ENCODE measurements at places on chromosomes 3 and 15. TPM values are rescaled to one million over a fixed set of nuclear protein-coding genes. Genes with fewer than 3 reads are reported as not detected.

FAM81A gene
- total RNA-seq = 9.7 TPM

CCDC33 gene
- total RNA-seq = not detected

DNA sequence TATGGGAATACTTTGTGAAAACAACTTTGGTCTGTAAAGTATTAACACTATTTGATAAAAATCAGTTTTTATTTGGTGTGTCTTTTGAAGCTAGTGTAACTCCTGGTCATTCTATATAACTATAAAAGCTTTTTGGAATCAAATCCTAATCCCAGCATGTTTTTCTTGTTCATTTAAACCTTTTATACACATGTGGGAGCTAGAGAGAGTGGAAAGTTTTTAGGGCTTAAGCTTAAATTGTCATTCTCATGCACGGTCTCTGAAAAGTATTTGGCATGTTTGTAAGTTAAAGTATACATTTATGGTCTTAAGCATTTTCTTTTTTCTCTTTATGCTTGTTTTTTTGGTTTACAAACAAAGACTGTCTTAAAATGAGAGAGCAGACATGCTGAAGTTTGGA lies 83.4 kb upstream of the RARB start:
- DNase-seq = no peak

GRCh38 chr15:71071529-71071928 lies 43.7 kb upstream of the THSD4 start:
- DNase-seq = no peak

COMMD4 gene
- 84.9 TPM for total RNA-seq

UBA7 gene
- 90.3 TPM for total RNA-seq

- no peak for DNase-seq
These were observed 73.0 kb downstream of the ISG20 start for GRCh38 chr15:88711806-88712205.

DNA sequence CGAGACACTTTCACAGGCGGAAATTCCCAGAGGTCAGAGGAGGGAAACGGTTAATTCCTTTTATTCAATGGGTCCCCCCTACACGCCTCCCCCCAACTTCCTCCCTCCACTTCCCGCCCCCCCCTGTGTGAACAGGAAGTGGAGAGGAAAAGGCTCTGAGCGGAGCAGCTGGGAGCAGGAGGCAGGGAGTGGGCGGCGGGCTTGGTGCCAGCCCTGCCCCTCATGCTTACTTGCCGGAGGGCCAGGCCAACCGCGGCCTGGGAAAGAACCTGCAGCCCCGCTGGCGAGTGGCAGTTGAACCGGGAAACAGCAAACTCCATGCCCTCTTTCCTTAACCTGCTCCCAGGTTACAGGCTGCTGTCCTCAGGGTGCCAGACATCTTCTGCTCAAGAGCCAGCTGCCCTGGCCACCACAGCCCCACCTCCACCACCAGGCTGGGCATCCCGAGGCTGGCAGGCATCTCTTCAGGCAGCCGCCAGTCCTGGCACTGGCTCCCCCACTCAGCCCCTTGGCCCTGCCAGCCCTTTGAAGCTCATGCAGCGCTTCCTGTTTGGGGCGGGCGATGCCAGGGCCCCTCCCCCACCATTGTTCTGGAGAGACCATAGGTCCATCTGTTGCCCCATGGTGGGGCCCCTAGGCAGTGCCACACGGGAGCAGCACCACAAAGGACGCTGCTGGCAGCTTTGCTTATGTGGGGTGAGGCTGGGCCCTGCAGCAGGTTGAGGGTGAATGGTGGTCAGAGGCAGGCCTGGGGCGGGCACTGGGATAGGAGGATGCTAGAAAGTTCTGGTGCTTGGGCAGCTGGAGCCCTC lies 12.9 kb downstream of the VPS18 start:
- peak; percentile 77 for DNase-seq

GRCh38 chr3:195139091-195139875 lies 131.7 kb downstream of the XXYLT1 start:
- no peak for DNase-seq

All from mucosa of descending colon (tissue), 3 donors.